Fibroblast of upper back skin (primary cell): ENCODE measurements at places on chromosomes 6 and 20.
A peak's percentile ranks its signal among the peaks of the same experiment; 100 is the strongest.

DNA sequence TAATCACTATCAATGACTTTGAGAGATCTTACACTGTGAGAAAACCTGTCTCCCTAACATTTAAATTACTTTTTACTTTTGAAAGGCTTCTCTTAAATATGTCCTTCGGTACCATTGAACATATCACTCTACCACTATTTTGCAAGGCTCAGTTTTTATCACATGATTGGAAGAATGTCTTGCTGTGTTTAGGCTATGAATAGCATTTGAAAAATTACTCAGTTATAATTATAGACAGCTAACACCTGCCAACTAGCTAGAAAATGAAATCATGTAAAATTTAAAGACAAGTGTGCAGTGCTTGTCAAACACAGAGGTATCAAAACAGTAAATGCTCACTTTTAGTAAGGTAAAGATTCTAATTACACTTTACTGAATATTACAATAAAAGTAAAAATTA, 11.0 kb downstream of the SESN1 start:
- DNase-seq = no peak

DNA sequence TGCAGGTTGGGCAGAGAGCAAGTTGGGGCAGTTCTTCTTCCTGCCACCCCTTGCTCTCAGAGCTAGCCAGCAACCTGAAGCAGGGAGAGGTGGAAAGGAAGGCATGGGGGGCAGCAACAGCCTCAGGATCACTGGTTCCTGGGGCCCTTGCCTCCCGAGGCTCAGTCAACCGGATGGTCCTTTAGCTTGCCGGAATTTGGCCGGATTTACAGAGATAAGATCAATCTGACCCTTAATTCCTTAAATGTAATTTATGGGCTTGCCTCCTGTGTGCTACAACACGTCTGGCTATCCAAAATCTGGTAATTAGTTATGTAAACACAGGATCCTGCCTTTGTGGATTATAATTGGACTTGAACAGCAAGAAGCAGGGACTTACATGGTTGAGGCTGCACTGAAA, 19.5 kb upstream of the TCP11 start:
- DNase-seq = no peak

DNA sequence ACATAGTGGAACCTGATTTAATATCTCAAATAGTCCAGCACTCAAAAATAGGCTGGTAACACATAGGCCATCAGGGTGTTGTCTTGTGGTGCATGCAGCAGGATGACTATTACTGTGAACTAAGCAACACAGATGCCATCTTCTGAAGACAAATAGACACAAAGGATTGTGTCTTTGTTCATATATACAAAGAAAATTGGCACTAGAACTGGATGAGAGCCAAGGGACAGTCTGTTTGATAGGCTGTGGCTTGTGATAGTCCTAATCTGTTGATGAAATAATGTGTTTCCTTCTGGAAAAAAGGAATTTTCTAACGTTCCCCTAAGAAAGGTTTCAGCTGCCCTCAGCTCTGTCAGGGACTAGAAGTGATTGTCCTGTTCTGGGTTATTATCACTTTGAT, 129.8 kb downstream of the TPBG start:
- DNase-seq = no peak

GRCh38 chr6:88561034-88561953, 395.1 kb upstream of the CNR1 start:
- no peak for DNase-seq

DNA sequence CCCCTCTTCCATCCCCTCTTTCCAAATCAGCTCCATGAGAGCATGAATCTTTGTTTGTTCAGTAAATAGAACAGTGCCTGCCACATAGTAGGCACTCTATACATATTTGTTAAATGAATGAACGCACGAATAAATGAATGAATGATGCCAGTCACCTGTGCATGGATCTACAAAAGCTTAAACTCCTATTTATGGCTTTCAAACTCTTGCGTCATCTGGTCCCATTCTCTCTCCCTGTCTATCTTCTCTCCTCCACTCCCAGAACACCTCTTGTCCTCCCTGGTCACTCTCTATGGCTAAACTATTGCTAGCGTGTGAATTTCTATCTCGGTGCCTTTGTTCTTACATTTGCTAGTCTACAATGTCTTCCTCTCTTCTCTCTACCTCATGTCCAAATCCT, 24.8 kb downstream of the SCGN start:
- no peak for DNase-seq

DNA sequence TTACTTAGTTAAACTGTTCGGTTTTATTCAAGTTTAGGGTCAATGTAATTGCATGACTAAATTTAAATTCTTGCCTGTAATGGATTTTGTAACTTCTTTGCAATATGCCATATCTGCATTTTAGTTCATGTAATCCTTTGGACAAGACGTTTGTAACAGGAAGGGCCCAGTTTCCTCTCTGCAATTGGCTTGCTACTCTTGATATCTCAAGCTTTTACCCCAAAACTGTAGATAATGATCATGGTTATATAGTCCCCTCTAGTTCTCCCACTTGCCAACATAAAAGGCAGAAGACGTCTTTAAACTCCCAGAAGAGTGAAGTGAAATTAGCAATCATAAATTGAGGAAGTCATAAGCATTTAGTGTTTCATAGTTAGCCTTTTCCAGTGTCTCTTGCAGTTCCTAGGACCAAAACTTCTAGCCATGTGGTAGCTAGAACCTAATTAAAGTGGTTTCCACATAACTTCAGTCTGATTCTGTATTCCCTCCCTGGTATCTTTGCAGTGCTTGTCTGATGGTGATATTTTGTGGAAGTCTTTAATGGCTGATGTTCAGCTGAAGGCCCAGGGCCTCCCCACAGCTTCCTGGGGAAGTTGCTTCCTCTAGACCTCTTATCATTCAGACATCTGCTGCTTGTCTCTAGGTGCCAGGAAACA, 117.8 kb upstream of the SUPT3H start:
- DNase-seq = no peak

DNA sequence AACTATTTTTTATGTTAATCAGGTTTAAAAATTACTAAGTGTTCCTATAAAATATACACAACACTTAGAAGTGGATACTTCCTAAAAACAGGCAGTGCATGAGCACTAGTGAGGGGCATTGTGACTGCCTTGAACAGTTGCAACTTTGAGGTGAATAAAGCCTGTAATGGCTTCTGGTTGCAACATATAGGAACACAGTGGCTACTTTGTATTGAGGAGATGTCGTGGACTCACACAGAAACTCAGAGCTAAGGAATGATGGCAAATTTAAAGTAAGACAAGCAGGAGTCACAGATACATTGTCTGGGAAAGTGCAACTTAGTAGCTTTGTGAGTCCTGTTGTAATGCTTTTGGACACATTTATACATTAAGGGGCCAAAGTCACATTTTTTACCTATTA, 861 bp upstream of the HLA-A start:
- DNase-seq = peak; percentile 20

GRCh38 chr6:24997231-24997630, 61.5 kb upstream of the RIPOR2 start:
- DNase-seq = no peak

- no peak for DNase-seq
These were observed 11.5 kb upstream of the GLP1R start for GRCh38 chr6:39037082-39037508.

- DNase-seq = no peak
These were observed 305.3 kb upstream of the RGS17 start for GRCh38 chr6:153436351-153436750.

DNA sequence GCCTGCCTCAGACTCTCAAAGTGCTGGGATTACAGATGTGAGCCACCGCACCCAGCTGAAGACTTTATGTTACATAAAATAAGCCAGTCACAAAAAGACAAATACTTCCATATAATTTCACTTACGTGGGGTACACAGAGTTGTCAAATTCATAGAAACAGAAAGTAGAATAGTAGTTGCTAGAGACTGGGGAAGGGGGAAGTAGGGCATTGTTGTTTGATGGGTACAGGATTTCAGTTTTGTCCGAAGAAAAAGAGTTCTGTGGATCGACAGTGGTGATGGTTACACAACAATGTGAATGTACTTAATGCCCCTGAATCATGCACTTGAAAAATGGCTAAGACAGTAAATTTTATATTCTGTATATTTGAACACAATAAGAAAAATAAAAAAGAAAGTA, 41.6 kb upstream of the ANKEF1 start:
- no peak for DNase-seq

DNA sequence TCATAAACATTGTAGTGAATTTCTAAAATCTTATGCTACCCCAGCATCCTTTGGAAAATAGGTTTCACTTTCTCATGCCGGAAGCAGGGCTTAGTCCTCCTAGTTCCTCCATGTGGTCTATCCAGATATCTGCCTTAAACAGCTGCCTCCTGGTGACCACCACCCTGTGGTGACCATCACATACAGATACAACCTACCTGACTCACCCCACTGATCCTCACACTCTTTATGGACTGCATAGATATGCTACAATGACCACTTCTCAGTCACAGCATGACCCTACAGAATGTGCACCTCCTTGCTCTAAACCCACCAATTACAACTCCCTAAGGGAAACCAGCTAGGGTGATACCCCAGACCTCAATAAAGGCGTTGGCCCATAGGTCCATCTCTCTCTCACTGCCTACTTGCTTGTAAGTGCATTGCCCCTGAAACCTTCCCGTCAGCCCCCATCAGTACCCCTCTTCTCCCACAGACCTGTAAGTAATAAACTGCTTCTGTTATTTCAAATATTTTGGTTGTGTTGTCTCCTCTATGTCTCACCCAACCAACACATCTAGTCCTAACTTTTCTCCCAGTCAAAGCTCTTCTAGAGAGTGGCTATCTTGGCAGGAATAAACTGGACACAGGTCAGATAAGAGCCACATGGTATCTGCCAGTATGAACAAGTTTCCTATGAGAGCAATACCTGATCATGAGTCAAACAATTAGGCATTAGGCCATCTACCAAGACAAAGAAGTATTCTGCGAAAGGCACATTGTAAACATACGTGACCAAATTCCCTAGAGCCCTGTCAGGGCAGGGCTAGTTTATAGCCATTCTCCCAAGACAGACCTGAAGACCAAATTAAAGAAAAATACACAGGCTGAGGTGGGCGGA, 39.4 kb upstream of the PLEKHG1 start:
- DNase-seq = no peak

GRCh38 chr6:31110825-31111582, 1.4 kb downstream of the C6orf15 start:
- no peak for DNase-seq

DNA sequence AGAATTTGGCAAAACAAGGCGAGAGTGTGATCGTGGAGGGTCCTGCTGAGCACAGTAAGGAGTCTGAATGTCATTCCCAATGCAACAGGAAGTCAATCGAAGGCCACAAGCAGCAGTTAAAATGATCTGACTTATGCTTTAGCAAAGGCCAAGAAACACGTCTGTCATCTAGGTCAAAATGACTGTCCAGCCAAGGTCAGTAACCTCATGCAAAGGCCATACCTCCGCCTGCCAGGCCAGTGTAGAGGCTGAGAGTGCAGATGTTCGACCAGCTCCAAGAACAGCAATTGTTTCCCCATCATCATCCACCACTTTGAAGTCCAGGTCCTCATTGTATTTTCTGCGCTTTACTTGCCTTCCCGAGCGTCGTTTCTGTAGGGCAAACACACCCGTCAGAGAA, 105.6 kb downstream of the CHD6 start:
- no peak for DNase-seq

GRCh38 chr6:166523782-166524559, 62.5 kb downstream of the RAMACL start:
- no peak for DNase-seq

GRCh38 chr20:44222633-44223368, 12.2 kb upstream of the OSER1 start:
- no peak for DNase-seq

GRCh38 chr20:44810391-44811149, at the start of gene RIMS4:
TSS of gene RIMS4 (minus strand) at chr20:44810546. CDS start at chr20:44810271, 275 bp downstream.
- no peak for DNase-seq

- DNase-seq = no peak
These were observed 27.0 kb downstream of the MCHR2 start for GRCh38 chr6:99967052-99967451.

GRCh38 chr6:35024551-35025054, 116.5 kb downstream of the TCP11 start:
- DNase-seq = peak; percentile 35

GRCh38 chr6:130111031-130111430, 92.7 kb downstream of the L3MBTL3 start:
- no peak for DNase-seq

DNA sequence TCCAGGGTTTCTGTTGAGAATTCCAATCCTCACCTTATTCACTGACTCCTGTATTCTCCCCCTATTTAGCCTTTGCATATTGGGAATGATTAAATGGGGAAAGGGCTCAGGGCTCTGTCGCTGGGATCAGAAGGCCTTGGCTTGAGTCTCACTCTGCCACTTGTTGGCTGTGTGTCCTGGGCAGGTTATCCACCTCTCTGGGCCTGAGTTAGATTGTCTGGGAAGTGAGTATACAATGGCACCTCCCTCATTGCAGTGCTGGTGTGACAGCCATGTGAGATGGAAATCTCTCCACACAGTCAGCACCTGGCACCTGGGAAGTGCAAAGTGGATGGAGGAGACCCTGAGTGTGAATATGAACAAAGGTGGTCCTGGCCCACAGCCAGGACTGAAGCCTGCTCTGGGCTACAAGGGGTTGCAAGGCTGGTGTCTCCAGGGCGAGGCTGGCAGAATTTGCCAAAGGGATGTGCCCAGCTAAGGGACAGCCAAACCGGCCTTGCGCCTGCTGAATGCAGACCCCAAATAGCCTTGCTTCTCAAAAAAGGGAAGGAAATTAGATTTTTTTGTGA, 200.0 kb upstream of the PMEPA1 start:
- DNase-seq = no peak

GRCh38 chr6:124885171-124885570, 77.1 kb upstream of the RNF217 start:
- DNase-seq = no peak

DNA sequence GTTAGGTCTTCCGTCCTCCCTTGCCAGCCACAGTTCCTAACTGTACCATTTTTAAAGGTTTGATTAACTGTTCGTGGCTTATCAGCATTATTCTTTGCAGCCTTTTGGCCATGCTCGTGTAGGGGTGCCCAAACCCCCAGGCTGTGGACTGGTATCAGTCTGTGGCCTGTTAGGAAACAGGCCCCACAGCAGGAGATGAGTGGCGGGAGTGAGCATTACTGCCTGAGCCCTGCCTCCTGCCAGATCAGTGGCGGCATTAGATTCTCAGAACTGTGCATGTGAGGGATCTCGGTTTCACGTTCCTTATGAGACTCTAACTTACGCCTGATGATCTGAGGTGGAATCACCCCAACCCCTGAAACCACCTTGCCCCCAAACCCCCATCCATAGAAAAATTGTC, 79.3 kb downstream of the TBC1D7 start:
- DNase-seq = no peak
